Activated CD4-positive, alpha-beta T cell treated with anti-CD3 and anti-CD28 coated beads, Interleukin-2, amount 10 ng/mL, durations not matched to agents 7 days and 5 days (primary cell): ENCODE measurements at places on chromosomes 7 and 10.

GRCh38 chr10:128044186-128044585 lies 82.0 kb downstream of the MKI67 start:
- no peaks in the 10 kb centered on the region for H3K27me3 ChIP-seq
- H3K4me3 ChIP-seq: no peak overlapping the region
- DNase-seq: no peak
- peaks cover 31% of the 10 kb centered on the region for H3K4me1 ChIP-seq
- peaks cover 12% of the 10 kb centered on the region for H3K36me3 ChIP-seq

DNA sequence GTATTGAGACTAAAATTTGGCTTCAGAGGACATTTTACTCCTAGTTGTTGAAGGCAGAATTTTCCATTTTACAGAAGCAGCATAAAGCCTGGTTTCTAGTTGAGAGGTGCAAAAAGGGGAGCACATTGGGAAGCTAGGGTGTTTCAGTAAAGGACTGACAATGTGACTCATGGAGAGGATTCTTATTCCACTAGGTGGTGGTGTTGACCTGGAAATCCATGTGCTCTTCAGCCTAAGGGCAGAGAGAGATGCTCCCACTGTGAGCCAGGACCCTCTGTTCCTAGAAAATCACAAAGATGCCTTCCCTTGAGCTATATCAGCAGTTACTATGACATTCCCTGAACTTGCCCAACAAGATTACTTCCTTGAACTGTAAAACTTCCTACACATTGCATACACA lies 687.8 kb downstream of the IPMK start:
- H3K27ac ChIP-seq: no peak overlapping the region
- DNase-seq: no peak
- H3K36me3 ChIP-seq: no peaks in the 10 kb centered on the region
- no peaks in the 10 kb centered on the region for H3K4me1 ChIP-seq
- H3K27me3 ChIP-seq: no peaks in the 10 kb centered on the region
- H3K4me3 ChIP-seq: no peak overlapping the region

GRCh38 chr7:88746126-88746525 lies 13.4 kb upstream of the ZNF804B start:
- H3K27me3 ChIP-seq: no peaks in the 10 kb centered on the region
- DNase-seq: no peak
- H3K36me3 ChIP-seq: no peaks in the 10 kb centered on the region
- H3K27ac ChIP-seq: no peak overlapping the region

GRCh38 chr10:30398193-30398592 lies 35.8 kb upstream of the MAP3K8 start:
- peaks cover 22% of the 10 kb centered on the region for H3K27me3 ChIP-seq
- peaks cover 36% of the 10 kb centered on the region for H3K4me1 ChIP-seq
- no peaks in the 10 kb centered on the region for H3K36me3 ChIP-seq
- no peak overlapping the region for H3K4me3 ChIP-seq
- peak; percentile 45 for DNase-seq

DNA sequence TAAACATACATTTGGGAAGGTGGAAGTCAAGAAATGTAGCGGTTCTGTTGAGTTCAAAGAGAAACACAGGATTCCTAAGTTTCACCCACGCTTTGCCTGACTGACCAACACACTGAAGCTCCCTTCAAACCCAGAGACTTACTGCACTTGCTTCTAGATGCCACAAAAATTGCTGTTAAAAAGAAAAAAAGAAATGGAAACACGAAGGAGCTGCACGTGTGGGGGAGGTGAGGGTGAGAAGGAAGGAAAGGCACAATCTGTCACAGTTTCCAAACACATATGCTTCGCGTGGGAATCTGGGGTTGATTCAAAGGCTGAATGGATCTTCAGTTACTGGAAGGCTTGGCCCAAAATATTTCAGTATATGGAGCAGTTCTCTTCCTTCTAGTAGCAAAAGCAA lies 495.6 kb downstream of the DNAJB6 start:
- H3K36me3 ChIP-seq: no peaks in the 10 kb centered on the region
- no peak overlapping the region for H3K27ac ChIP-seq
- peaks cover 11% of the 10 kb centered on the region for H3K4me1 ChIP-seq
- no peak for DNase-seq
- H3K4me3 ChIP-seq: no peak overlapping the region

DNA sequence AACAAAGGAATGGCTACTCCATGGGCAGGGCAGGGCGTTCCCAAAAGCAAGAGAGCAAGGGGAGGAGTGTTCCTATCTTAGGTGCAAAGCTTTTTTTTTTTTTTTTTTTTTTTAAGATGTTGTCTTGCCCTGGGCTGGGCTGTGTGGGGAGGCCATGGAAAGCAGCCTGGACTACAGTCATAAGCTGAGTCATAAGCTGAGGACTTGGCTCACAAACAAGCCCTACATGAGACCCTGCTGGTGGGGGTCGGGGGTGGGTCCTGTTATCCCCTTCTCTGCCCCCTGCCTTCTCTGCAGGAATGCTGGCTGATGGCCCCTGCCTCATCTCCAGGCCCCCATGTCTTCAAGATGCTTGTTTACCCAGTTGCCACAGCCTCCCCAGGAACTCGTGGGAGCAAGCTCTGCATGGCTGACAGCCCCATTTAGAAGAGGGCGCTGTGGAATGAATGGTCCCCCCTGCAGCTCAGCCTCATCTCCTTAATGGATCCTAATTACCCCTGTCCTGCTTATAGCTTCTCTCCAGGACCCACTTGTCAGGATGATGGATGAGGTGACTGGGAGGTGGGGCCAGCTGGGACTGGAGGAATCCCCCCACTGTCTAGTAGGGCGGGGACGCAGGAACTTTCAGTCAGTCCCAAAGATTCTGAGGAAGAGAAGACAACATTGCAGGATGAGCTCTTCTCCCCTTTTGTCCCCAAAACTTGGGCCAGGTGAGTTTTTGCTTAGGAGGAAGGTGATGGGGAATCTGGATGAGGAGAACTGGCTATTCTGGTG lies 340.8 kb upstream of the PODXL start:
- peaks cover 5% of the 10 kb centered on the region for H3K4me1 ChIP-seq
- H3K27ac ChIP-seq: no peak overlapping the region
- H3K27me3 ChIP-seq: no peaks in the 10 kb centered on the region
- H3K4me3 ChIP-seq: no peak overlapping the region
- H3K36me3 ChIP-seq: no peaks in the 10 kb centered on the region

DNA sequence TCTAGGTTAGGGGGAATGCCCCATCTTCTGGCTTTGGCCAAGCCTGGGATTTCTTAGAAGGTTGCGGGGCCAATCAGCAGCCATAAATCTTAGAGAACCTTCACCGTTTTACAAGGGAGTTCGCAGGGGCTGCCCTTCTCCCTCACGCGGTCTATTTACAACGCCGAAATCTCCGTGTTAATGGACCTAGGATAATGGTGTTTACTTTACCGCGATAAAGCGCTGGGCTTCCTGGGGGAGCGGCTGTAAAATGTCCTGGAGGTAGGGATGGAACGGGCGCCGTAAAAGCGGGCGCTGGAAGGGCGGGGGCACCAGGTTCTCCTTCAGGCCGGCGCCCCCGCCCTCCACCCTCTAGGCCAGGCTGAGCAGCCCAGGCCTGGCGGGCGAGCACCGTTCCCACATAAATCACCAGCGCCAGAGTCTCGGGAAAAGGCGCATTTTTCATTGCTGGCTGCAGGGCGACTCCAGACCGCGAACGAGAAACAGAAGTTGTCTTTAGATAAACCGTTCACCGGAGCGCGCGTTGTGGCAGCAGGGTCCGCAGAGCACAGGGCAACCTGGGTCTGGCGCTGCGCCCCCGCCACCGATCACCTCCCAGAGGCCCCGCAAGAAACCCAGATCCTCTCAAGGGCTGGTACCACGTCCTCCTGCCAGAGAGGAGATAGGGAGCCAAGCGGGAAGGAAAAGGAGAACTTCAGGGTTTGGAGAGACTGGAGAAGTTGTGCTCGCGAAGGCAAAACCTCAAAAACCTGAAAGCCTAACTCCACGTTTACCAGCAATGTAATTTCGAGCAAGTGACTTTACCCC lies 12.5 kb upstream of the NKX2-3 start:
- no peak for DNase-seq
- no peak overlapping the region for H3K27ac ChIP-seq
- H3K27me3 ChIP-seq: peaks cover 70% of the 10 kb centered on the region
- H3K36me3 ChIP-seq: no peaks in the 10 kb centered on the region
- H3K4me3 ChIP-seq: no peak overlapping the region

DNA sequence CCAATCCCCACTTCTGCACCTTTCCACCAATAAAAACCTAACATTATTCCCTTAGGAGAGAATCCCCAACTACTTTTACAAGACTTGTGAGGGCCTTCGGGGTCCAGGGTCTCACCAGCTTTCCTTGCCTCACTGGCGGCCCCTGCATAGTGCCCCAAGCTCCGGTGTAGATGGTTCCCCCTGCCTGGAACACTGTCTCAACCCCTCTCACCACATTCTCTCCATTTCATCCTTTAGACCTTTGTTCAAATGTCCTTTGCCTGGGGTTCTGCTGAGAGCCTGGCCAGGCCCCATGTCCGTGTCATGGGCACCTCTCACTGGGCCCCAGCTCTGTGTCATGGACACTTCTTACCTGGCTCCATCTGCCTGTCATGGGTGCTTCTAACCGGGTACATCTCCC lies 64.5 kb upstream of the SORCS3 start:
- H3K36me3 ChIP-seq: no peaks in the 10 kb centered on the region
- no peak overlapping the region for H3K4me3 ChIP-seq
- H3K27ac ChIP-seq: no peak overlapping the region
- no peaks in the 10 kb centered on the region for H3K4me1 ChIP-seq
- DNase-seq: no peak
- peaks cover 1% of the 10 kb centered on the region for H3K27me3 ChIP-seq

- peaks cover 29% of the 10 kb centered on the region for H3K27me3 ChIP-seq
- DNase-seq: no peak
- H3K4me3 ChIP-seq: no peak overlapping the region
- H3K4me1 ChIP-seq: no peaks in the 10 kb centered on the region
These were observed 55.5 kb downstream of the TES start for GRCh38 chr7:116265881-116266280.

- DNase-seq: no peak
- H3K4me3 ChIP-seq: no peak overlapping the region
- peaks cover 29% of the 10 kb centered on the region for H3K27me3 ChIP-seq
- no peaks in the 10 kb centered on the region for H3K36me3 ChIP-seq
- no peak overlapping the region for H3K27ac ChIP-seq
These were observed 31.7 kb upstream of the FAM204A start for GRCh38 chr10:118373786-118374185.

- no peak overlapping the region for H3K27ac ChIP-seq
- H3K36me3 ChIP-seq: no peaks in the 10 kb centered on the region
- H3K4me1 ChIP-seq: no peaks in the 10 kb centered on the region
- no peaks in the 10 kb centered on the region for H3K27me3 ChIP-seq
- H3K4me3 ChIP-seq: no peak overlapping the region
These were observed 223.6 kb downstream of the IPMK start for GRCh38 chr10:58044072-58044471.

DNA sequence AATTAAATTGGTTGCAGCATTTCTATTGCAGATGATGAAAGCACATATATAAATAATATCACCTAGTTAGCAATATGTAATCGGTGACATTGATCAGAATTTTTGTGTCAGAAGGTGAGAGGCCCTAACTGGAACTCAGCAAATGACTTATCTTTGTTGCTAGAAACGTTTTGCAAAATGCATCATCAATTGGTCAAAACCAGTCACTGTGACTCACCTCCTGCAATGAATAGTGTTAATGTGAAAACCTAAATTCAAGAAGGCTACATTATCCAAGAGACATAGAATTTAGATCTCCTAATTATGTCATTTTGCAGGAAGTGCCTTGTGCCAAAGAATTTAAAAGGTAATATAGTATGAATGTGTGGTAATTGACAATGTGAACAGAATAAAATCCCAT lies 9.8 kb upstream of the PNLIPRP3 start:
- no peak overlapping the region for H3K27ac ChIP-seq
- H3K4me3 ChIP-seq: no peak overlapping the region
- no peaks in the 10 kb centered on the region for H3K36me3 ChIP-seq

- no peaks in the 10 kb centered on the region for H3K36me3 ChIP-seq
- no peak for DNase-seq
- peaks cover 10% of the 10 kb centered on the region for H3K4me1 ChIP-seq
- H3K4me3 ChIP-seq: no peak overlapping the region
These were observed 113.4 kb downstream of the VIPR2 start for GRCh38 chr7:159031135-159031701.

DNA sequence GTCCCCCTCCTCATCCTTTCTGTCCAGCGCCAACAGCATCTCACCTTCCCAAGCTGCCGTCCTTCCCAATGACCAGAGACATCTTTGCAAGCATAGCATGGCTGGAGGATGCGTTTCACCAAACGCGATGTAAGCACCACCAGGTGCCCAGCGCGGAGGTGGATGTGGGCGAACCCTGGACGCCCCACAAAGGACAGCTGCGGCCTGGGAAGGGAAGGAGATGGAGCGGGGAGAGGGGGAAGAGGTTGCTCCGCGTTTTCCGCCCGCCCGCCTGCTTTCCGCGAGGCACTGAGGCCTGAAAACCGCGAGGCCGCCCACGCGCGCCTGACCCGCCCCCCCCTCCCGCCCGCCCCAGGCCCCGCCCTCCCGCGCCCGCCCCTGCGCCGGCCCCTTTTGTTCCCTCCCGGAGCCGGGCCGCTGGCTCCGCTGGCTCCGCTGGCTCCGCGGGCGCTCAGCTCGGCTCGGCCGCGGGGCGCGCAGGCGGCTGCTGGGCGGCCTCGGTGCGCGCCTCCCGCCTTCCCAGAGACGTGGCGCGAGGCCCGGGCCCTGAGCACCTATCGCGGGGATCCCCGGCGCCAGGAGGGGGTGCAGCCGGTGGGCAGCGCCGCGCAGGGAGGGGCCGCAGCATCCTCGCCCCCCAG lies at the start of gene CLIP2:
TSS of gene CLIP2 (plus strand) at position 390 of the 641 bp plus-strand sequence. CDS start 28,140 bp downstream, outside the sequence.
- peak within 1 kb of the TSS; percentile 37 for H3K27ac ChIP-seq
- H3K27me3 ChIP-seq: peaks cover 31% of the 10 kb centered on the region
- no peaks in the 10 kb centered on the region for H3K36me3 ChIP-seq

DNA sequence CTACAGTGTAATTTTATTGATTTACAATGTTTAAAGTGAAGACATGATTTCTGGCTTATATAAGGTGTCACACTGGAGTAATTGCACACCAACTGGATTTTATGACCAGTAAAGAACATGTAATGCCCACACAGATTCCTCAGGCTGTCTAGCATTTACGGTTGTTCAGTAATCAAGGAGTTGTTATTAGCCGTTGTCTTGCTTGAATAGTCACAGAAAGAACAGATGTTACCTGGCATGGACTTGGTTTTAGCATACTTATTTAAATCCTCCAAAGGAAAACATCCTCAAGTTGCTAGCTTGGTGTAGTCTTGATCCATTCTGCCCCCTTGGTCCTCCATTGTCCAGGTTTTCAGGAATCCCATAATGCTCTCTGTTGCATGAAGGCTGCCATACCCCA lies 65.8 kb downstream of the POU6F2 start:
- no peak overlapping the region for H3K4me3 ChIP-seq
- H3K4me1 ChIP-seq: no peaks in the 10 kb centered on the region
- H3K36me3 ChIP-seq: no peaks in the 10 kb centered on the region

GRCh38 chr10:62199584-62199983 lies 69.1 kb downstream of the RTKN2 start:
- no peak overlapping the region for H3K27ac ChIP-seq
- DNase-seq: peak; percentile 30
- no peaks in the 10 kb centered on the region for H3K27me3 ChIP-seq
- H3K4me3 ChIP-seq: no peak overlapping the region
- H3K4me1 ChIP-seq: peaks cover 35% of the 10 kb centered on the region
- peaks cover 34% of the 10 kb centered on the region for H3K36me3 ChIP-seq
